Foreskin fibroblast (primary cell): ENCODE measurements at places on chromosomes 5 and 9.

DNA sequence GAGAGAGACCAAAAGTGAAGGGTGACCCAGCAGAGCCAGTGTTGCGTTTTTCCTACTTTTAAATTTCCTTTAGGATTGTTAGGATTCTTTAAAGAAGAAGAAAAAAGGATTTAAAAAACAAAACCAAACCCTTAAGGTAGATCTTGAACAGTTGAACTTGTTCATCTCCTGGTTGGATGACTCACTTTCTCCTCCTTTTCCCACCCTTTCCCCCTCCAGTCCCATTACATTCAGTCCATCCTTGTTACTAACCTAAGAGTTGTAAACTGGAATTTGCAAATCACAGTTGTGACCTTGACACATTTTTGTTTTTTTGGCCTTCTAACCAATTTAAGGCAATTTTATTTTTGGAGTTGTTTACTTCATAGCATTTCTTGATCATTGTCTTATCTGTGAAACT, 289.2 kb downstream of the ARHGAP26 start:
- DNase-seq = no peak

GRCh38 chr9:38057416-38058195, 11.4 kb downstream of the SHB start:
- no peak for DNase-seq

GRCh38 chr5:131022811-131023497, 142.1 kb downstream of the HINT1 start:
- no peak for DNase-seq

GRCh38 chr5:165138236-165138635, 1632.8 kb downstream of the MAT2B start:
- DNase-seq = no peak

DNA sequence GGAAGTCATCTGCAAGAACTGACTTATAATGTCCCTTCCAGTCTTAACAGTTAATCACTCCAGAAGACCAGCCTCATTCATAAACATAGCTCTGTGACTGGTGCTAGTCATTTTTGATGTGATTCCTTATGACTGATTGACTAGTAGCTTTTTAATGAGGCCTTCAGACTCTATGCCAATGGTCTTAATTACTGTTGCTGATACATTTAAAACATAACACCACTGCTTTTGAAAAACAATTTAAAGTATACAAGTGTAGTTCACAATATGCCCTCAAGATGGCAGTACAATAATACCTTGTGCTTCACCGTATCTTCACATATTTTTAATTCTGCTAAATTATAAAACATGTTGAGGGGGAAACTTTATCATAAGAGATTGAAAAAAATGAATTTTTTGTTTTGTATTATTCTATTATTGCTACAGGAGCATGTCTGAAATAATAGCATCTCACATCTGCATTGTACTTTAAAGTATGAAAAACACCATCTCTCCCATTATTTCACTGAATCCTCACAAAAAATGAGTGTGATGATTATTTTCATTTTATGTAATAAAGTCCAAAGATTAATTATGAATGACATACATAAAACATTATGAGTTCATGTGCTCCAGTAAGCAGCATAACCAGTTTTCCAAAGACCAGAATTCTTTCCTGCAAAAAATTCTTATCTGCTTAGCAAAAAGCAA, 55.2 kb upstream of the SHISAL2B start:
- peak; percentile 65 for DNase-seq

DNA sequence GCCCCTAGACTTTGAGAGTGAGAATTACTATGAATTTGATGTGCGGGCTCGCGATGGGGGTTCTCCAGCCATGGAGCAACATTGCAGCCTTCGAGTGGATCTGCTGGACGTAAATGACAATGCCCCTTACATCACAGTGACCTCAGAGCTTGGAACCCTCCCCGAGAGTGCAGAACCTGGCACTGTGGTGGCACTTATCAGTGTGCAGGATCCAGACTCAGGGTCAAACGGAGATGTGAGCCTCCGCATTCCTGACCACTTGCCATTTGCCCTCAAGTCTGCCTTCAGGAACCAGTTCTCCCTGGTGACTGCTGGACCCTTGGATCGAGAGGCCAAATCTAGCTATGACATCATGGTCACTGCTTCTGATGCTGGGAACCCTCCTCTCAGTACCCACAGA, 1.3 kb downstream of the PCDHGC4 start:
- DNase-seq = no peak
